Foreskin keratinocyte (primary cell): ENCODE measurements at places on chromosomes 6 and 20. TPM values are rescaled to one million over a fixed set of nuclear protein-coding genes. Genes with fewer than 3 reads are reported as not detected.
A peak's percentile ranks its signal among the peaks of the same experiment; 100 is the strongest.

The OLIG3 gene
- polyA plus RNA-seq, result not detected in 2 replicates

The PHACTR3 gene
- polyA plus RNA-seq, result 28.1 and 29.4 TPM in 2 replicates

The RFX6 gene
- polyA plus RNA-seq, result not detected in 2 replicates

The BANF2 gene
- polyA plus RNA-seq, result not detected in 2 replicates

The ARG1 gene
- polyA plus RNA-seq, result not detected in 2 replicates

The PDYN gene
- not detected in 2 replicates for polyA plus RNA-seq

The CNR1 gene
- polyA plus RNA-seq, result not detected in 2 replicates

The OPRM1 gene
- polyA plus RNA-seq, result not detected in 2 replicates

The ATG5 gene
- polyA plus RNA-seq, result 28.6 and 32.8 TPM in 2 replicates

GRCh38 chr20:14507711-14508110 lies 170.3 kb upstream of the FLRT3 start:
- DNase-seq, result no peak

DNA sequence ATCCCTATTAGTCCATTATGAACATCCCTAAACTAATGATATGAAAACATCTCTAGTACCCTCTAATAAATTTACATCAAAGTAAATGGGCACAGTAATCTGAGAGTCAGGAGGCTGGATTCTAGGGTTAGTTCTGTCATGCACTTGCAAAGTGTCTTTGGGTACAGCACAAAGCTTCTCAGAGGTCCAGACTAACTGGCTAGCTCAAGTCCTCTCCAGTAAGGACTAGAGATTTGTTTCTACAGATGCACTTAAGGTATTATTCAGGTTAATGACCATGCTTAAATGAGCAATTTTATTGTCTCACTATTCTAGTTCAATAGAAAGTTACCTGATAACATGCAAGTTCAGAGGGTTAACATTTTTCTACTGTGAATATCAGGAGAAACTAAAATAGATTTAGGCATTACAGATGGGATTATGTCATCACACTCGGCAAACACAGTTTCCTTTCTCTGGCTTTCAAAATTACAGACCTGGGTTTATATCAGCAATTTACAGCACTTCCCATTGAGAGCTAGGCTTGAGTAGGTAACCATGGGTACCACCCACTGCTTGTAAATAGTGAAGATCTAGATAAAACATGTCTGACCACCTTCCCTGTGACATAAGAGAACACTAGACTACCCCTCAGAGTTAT lies 402.9 kb upstream of the RUNX2 start:
- DNase-seq, result peak; percentile 54

- no peak for DNase-seq
Measured at GRCh38 chr6:23301556-23301955, 732.2 kb downstream of the HDGFL1 start.

GRCh38 chr6:111481836-111482187 lies 1.2 kb downstream of the REV3L start:
- no peak for DNase-seq

DNA sequence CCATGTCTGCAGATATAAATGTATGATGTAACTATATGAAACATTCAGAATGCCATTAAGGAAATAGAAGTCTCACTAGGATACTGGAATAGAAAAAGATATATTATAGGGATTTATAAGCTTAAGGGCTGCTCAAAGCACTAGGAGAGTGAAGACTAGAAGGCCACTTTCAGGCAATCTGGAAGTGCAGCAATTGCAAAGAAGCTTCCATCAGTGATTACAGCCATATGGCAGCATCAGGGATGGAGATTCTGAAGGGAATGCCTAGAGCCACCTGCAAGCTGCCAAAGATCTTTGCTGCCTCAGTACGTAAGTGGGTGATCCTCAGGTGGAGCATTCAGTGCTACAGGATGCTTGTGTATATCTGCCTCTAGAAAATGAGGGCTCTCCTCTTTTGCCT lies 796.2 kb upstream of the EPHA7 start:
- no peak for DNase-seq

- no peak for DNase-seq
Measured at GRCh38 chr20:17609811-17610377, 40.0 kb downstream of the DSTN start.

GRCh38 chr6:56856036-56856580 lies 98.8 kb upstream of the BEND6 start:
- no peak for DNase-seq

DNA sequence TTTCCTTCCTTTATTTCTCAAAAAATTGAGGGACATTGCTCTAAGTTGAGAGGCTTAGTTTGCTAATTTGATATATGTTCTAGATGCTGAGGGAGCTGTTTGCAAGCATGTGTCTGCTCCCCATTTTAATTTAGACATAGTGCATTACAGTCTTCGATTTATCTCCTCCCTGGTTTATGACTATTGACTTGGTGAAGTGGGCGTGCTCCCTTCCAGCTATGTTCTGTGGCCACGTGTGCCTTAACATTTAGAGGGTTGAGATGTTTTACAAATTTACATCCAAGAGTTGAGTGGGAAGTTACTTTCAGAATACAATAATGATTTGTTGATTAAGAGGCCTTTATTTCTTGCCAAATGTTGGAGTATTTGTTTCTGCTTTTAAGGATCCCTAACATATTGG lies 48.2 kb downstream of the KLHL32 start:
- no peak for DNase-seq

- DNase-seq, result no peak
Measured at GRCh38 chr6:150069706-150070105, 785 bp upstream of the ULBP3 start.

DNA sequence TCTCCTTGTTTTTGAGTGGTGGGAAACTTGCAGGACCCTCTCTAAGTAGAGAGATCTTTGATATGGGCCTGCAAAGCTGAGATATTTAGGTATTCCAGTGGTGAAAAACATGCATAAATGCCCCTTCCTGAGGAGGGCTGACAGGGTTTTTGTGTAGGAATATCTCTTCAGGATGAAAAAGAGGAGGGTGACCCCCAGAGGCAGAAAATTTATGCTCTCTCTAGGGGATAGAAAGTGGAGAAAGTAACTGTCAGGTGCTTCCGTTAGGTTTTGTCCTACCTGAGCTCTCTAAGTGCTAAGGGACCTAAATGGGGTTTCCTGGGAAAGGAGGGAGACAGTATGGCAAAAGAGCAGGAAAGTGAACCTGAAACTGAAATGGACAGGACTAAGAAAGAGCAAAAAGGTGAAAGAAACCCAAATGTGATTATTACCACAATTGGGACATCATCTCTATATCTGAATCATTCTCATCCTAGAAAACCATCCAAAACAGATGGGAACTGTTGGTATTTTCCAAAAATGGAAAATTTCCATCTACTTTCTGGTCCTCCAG lies 2.0 kb downstream of the COL19A1 start:
- no peak for DNase-seq
